ENCODE measurements at places on chromosomes 3 and 15.

DNA sequence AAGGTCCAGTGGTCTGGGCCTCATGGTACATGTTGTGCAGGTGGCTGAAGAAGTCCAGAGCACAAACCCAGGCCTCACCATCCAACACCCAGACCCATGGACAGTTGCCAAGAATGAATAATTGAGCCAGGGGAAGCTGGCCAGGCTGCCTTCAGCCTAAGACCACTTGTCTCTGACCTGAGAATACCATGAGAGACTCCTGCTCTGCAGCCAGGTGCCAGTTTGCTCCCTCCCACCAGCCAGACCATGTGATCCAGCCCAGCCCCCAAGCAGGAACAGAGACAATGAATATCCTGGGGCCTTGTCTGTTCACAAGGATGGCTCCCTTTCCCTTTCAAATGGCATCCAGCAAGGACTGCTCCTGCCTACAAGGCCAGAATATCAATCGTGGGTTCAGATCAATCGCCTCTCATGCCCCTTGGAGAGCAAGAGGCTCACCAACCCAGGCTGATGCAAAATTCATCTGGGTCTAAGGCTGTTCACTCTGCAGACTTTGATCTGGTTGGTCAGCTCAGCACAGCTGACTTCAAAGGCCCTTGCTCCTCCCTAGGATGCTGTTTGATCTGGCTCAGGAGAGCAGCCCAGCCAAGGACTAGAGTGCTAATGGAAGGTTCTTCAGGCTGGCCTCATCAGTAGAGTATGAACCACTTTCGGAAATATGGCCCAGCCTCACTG lies 13.4 kb downstream of the TRAIP start:
- DNase-seq = no peak

GRCh38 chr15:36925049-36925448 lies 175.3 kb downstream of the MEIS2 start:
- DNase-seq = no peak

GRCh38 chr15:52505151-52505550 lies 23.5 kb downstream of the MYO5A start:
- DNase-seq = no peak

GRCh38 chr3:30180310-30181177 lies 425.9 kb upstream of the TGFBR2 start:
- DNase-seq = peak; percentile 87

DNA sequence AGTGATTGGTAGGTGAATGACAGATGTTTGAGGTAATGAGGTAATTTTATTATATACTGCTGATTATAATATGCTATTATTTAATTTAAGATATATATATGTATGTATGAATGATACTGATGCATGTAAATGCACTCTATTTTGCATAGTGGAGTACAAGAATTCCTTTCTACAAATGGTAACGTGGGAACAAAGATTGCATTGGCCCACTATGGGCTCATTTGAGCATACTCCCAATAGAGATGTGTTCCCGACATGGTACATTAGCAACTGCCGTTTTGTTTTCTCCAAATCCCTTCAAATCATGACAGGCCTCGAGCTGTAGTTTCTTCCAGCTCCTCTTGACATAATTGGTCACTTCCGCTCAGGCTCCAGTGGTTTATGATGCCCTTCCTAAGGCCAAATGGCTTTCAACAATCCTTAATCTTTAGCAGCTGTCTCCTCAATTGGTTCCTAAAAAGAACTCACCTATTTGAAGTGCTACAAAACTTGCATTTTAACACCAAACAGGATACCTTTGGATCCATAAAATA lies 266.1 kb downstream of the ADAMTSL3 start:
- DNase-seq = no peak

GRCh38 chr3:45933591-45933990 lies 9.7 kb upstream of the CXCR6 start:
- no peak for DNase-seq

- peak; percentile 31 for DNase-seq
These were observed 63.4 kb upstream of the CSPG4 start for GRCh38 chr15:75776065-75776423.

GRCh38 chr3:53705774-53706173 lies 140.4 kb downstream of the CHDH start:
- no peak for DNase-seq

GRCh38 chr3:123759311-123759710 lies 124.8 kb downstream of the MYLK start:
- DNase-seq = no peak

DNA sequence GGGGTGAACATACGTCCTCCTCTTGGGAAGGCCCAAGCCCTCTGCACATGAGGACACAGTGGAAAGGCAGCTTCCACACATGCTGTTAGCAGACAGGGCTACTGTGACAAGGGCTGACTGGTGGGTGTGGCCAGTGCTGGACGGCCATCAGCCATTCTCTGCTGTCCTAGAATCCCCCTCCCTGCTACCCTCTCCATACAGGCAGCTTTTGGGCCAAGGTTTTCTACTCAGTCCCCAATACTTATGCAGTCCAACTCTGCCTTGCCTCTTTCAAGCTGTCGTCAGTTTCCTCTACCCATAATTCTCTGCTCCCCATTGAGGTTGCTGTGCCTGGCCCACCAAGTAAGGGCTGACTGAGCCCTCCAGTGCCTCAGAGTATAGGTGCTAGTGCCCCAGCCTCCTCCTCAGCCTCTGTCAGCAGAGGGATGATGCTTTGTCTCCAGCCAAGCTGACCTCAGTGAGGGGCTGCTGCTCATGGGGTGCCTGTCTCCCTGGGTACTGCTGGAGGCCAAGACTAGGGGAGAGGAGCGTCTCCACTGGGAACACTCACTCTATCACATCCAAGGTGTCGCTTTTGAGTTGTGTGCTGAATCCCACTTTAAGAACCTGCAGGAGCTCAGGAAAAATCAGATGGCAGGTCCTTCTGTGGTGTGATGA lies 2.8 kb downstream of the LOXL1 start:
- DNase-seq = no peak

DNA sequence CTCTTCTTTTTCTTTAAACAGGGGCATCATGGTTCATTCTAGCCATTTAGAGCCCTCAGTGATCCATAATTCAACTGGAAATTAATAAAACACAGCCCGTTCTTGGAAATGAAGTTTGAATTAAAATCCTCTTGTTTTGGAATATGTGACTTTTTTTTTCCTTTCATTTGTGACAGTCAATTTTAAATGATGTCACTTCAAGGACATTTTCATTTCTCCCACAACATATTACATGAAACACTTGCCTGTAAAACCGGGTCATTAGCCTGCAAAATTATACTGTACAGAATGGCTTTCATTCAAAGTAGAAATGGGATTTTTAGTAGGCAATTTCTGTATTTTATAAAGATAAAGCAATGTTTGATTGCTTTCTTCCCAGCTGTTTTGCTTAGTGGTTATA lies 789 bp upstream of the SEMA6D start:
- no peak for DNase-seq

DNA sequence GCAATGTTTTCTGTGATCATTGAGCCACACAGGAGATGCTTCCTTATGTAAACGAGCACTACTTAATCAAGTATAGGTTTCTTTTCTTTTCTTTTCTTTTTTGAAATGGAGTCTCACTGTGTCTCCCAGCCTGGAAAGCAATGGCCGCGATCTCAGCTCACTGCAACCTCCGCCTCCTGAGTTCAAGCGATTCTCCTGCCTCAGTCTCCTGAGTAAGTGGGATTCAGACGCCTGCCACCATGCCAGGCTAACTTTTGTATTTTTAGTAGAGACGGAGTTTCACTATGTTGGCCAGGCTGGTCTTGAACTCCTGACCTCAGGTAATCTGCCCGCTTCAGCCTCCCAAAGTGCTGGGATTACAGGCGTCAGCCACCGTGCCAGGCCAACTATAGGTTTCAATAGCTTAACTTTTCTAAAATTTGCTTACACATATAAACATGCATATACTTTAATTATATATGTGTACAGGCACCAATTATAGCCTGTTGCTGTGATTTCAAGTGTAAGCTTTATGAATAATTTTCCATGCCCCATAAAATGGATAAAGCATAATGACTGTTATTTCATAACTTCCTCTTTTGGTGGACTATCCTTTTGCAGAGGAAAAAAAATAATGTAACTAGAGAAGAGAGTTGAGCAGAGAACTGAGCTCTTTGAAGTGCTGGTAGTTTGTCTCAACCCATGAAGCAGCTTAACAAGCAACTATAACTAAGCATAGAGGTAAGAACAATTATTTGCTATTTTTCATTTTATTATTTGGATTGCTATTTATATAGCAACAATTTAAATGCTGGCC lies 24.8 kb upstream of the MBNL1 start:
- DNase-seq = no peak

- no peak for DNase-seq
These were observed 22.0 kb upstream of the CYP11A1 start for GRCh38 chr15:74389241-74390048.

- no peak for DNase-seq
These were observed 1.1 kb upstream of the SCAMP5 start for GRCh38 chr15:74994236-74994635.

- peak; percentile 72 for DNase-seq
These were observed 48.7 kb downstream of the COL8A1 start for GRCh38 chr3:99686955-99687612.

- no peak for DNase-seq
These were observed 83.1 kb upstream of the TP63 start for GRCh38 chr3:189548053-189548452.

DNA sequence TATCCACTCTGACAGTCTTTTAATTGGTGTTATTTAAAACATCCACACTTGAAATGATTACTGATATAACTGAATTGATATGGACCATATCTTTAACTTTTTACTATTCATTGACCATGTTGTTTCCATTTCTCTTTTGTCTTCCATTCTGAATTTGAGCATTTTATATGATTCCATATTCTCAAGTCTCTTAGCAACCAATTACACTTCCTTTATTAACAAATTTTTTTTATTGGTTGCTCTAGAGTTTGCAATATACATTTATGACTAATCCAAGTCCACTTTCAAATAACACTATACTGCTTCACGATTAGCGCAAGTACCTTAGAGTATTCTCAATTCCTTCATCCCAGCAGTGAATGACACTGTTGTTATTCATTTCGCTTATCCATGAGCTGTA lies 16.4 kb downstream of the RFX7 start:
- no peak for DNase-seq

- no peak for DNase-seq
These were observed 296.0 kb upstream of the COL8A1 start for GRCh38 chr3:99342383-99342782.

DNA sequence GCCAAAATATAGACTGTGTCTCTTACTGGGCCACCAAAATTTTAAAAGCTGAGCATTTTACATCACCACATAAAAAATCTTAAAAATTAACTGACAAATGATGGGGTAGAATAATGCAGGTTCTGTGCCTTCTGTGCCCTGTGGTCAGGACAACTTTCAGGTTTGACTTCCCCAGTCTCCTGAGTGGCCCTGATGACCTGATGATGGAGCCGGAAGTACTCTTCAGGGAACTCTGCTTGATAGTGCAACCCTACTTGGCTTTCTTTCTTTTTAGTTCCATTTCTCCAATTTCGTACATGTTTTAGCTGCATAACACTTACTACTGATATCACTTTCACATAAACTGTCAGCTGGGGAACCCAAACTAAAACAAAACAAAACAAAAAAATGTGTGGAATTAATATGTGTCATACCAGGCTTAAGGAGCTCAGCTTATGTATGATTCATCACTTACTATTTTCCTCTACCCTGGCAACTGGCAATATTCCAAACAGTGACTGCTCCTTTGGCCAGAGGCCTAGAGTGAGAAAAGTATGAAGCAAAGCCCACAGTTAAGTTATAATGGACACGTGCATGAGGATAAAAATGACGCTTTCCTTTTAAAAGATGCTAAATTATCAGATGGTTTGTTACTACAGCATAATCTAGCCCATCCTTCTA lies 194.3 kb downstream of the BCHE start:
- DNase-seq = peak; percentile 99

- peak; percentile 69 for DNase-seq
These were observed 62.0 kb upstream of the NR2E3 start for GRCh38 chr15:71748293-71748718.

DNA sequence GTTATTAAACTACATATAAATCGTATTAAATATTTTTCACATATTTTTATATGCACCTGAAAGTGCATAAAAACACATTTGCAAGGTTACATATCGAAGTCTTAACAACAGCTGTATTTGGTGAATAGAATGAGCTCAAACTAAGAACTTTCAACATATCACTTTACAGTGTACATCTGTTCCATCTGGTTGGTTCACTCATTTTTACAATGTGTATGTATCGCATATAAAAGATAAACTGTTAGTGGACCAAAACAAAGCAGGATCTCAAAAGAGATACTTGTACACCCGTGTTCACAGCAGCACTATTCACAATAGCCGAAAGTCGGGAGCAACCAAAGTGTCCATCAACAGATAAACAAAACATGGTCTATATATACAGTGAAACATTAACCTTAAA lies 55.8 kb downstream of the TBL1XR1 start:
- no peak for DNase-seq

- no peak for DNase-seq
These were observed 745.8 kb upstream of the SGO1 start for GRCh38 chr3:20931834-20932233.

DNA sequence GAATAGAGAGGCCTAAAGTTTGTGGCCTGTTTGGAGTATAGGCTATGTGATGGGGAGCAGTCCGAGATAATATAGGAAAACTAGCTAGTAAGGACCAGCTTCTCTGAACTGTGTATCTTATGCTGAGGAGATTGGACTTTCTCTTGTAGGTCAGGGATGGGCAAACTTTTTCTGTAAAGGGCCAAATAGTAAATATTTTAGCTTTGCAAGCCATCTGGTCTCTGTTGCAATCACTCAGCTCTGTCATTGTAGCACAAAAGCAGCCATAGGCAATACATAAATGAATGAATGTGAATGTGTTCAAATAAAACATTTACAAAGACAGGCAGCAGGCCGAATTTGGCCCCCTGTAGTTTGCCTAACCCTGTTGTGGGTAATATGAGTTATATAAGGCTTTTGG lies 24.5 kb downstream of the TMOD3 start:
- peak; percentile 56 for DNase-seq

- no peak for DNase-seq
These were observed 105.3 kb upstream of the AGBL1 start for GRCh38 chr15:85974348-85974705.

DNA sequence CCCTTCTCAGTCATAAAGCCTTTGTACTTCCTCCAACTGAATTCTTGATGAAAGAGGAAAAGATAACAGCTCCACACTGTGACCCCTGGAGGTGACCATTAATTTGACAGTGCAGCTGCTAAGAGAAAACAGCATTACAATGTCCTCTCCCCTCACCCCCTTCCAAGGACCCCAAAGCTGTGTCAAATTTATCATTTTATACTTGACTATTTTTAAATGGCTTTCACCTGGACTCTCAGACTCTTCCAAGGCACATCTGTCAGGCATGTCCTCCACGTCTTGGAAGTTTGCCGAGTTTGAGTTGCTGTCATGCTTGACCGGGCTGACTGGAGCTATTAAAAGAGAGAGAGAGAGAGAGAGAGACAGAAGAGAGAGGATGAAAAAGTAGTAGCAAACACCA lies 236.5 kb downstream of the WDR72 start:
- DNase-seq = no peak
